Activated CD4-positive, alpha-beta T cell treated with anti-CD3 and anti-CD28 coated beads, Interleukin-2, amount 50 U/mL, for 1 hour (primary cell): ENCODE measurements at places on chromosomes 5 and 9.

DNA sequence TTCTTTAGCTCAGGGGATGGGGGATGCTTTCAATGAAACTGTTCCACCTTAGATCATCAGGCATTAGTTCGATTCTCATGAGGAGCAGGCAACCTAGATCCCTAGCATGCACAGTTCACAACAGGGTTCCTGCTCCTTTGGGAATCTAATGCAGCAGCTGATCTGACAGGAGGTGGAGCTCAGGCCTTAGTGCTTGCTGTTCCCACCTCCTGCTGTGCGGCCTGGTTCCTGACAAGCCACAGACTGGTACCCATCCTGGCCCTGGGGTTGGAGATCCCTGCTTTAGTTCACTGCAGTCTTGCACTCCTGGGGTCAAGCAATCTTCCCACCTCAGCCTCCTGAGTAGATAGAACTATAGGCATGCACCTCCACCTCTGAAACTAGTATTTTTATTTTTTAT, 1369.8 kb upstream of the NUDT12 start:
- no peak for DNase-seq

GRCh38 chr5:117590944-117591343, 1016.3 kb upstream of the SEMA6A start:
- no peak for DNase-seq

- DNase-seq = no peak
Observed at GRCh38 chr5:1718669-1719068, 81.0 kb downstream of the MRPL36 start.

- no peak for DNase-seq
Observed at GRCh38 chr5:29208024-29208423, 1985.5 kb upstream of the CDH6 start.

DNA sequence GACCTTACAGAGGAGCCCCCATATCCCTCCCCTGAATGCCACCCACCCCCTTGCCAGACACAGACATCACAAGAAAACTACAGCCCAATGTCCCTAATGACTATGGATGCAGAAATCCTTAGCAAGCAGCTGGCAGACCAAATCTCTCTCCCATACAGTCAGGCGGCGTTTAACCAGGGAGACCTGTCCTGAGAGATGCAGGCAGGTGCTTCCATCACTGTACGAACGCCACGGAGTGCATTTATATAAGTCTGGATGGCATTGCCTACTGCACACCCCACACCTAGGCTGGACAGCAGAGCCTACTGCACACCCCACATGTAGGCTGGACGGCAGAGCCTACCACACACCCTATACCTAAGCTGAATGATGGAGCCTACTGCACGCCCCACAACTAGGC, 34.4 kb upstream of the SARDH start:
- no peak for DNase-seq

GRCh38 chr9:136850866-136851775, 1.0 kb upstream of the MAMDC4 start:
- no peak for DNase-seq

DNA sequence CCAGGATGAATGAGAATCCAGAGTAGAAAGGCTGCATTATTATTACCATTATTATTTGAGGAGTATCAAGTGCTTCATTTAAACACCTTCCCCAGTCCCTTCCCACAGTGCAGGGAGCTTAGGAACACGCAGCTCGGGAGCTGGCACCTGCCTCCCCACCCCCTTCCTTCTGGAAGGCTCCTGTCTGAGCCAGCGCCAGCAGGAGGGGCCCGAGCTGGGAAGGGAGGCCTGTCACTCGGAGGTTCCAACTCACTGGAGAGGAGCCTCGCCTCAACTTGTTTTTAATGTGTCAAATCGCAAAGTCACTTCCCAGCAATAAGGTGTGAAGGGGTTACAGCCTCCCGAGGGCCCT, 156.4 kb upstream of the IRX4 start:
- DNase-seq = no peak

- DNase-seq = no peak
Observed at GRCh38 chr9:126623667-126624478, 10.1 kb downstream of the LMX1B start.

GRCh38 chr5:34930462-34930844, 1.1 kb downstream of the DNAJC21 start:
- DNase-seq = no peak

GRCh38 chr5:96629774-96630173, 32.4 kb upstream of the CAST start:
- DNase-seq = no peak

DNA sequence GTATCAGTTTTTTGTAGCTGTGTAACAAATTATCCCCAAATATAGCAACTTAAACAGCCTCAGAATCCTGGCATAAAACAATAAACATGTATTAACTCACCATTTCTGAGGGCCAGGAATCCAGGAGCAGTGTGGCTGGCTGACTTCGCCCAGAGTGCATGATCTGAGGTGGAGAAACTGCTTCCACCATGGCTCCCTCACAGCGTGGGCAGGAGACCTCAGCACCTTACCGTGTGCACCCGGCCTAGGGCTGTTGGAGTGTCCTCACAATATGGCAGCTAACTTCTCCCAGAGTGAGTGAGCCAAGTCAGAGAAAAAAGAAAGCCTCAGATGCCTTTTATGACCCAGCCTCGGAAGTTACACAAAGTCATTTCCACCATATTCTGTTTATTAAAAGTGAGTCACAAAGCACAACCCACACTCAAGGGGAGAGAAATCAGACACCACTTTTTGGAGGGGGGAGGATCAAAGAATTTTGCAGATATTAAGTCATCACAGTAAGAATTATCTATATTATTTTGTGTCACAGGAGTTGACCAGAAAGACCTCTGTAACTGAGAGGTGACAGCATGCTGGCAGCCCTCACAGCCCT, 59.6 kb downstream of the TSTD2 start:
- DNase-seq = no peak

- DNase-seq = no peak
Observed at GRCh38 chr5:116456036-116456435, 118.6 kb downstream of the SEMA6A start.

DNA sequence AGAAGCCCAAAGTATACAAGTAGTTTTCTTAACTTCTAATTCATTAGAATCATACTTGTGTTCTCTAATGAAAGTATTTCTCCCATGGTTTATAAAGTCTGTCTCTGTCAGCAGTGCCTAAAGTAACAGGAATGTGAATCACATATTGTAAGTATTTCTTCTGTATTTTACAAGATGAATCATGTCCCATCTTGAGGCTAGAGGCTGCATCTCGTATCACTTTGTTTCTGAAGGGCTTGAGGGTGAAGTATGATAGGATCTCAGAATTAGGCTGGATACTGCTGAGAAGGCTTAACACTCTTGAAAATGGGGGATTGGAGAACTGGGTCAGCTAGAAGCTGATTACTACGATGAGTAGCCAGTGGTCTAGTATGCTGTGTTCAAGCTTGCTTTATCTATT, 242.2 kb upstream of the ACTBL2 start:
- DNase-seq = no peak

- no peak for DNase-seq
Observed at GRCh38 chr9:114218264-114219120, 63.2 kb downstream of the COL27A1 start.

DNA sequence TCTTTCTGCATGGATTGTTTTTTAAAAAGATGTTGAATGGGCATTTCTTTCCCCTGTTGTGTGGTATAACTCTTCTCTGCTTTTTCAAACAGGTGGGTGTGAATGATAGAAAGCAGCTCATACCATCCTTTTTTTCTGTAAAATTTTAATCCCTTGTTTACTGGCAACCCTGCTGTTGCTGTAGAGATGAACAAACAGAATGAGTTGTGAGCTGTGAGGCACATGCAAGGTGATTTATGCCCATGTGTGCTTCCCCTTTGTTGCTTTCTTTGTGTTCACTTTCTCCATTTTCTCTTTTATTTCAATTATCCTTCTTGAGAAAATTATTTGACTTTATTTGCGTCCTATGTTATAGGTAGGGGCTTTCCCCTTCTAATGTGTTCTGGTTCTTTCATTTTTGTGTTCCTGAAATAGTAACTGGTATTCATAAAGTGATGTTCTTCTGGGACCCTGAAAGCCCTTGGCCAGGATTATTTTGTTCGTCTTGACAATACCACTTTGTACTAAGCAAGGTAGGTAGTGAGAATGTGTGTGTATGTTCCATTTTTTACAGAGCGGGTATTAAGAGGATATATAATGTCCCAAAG, 79.9 kb downstream of the AOPEP start:
- DNase-seq = no peak

GRCh38 chr9:79140751-79141150, 431.0 kb upstream of the TLE4 start:
- no peak for DNase-seq

DNA sequence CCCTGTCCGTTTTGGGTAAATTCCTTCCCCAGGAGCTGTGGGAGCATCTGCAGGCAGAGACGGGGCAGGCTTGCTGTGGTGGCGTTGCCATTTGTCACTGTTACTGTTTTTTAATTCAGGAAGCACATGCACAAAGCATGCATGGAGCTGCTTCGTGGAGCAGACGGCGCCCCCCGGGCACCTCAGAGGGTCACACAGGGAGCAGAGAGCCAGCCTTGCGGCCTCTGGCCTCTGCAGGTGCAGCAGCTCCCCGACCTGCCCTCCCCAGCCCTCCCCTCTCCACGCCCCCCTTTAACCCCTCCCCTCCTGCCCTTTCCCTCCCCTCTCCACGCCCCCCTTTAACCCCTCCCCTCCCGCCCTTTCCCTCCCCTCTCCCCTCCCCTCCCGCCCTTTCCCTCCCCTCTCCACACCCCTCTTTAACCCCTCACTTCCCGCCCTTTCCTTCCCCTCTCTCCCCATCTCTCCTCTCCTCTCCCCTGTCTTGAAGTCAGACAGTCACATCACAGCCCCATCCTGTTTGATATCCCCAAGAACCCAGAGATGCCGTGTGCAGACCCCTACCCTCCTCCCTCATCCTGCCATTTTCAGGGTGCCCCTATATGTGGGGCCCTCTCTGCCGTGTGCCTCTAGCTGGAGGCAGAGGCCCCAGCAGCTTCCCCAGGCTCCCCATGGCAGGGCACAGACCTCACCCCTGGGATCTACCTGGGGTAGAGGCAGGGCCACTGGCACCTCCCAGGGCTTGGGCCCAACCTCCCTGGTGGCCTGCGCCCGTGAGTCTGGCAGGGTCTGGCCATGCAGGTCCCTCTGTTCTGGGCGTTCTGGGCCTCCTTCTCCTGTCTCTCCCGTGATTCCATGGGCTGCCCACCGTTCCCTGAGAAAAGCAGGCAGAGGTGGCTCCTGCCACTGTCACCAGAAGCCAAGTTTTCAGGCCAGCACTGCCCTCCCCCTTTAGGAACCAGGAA, 29.6 kb upstream of the UBAC1 start:
- peak; percentile 65 for DNase-seq

DNA sequence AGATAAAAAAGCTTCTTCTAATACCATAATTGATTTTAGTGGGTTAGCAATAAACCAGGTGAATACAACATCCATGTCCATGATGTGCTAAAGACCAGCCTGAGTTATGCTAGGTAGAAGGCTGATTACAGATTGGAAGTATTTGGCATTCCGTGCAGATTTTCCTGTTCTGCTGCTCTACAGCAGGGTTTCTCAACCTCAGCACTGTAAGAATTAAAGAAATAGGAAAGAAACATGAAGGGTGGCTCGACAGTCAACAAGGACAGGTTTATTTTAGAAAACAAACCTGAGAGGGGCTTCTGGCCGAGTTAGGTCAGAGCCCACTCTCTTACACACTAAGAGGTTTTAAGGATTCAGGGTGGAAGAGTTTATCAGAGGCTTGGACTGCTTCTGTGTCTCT, 42.3 kb downstream of the ZFAND5 start:
- DNase-seq = no peak

GRCh38 chr9:21267485-21268346, 27.9 kb upstream of the IFNA14 start:
- no peak for DNase-seq

- DNase-seq = no peak
Observed at GRCh38 chr5:11384441-11385250, 519.6 kb downstream of the CTNND2 start.

DNA sequence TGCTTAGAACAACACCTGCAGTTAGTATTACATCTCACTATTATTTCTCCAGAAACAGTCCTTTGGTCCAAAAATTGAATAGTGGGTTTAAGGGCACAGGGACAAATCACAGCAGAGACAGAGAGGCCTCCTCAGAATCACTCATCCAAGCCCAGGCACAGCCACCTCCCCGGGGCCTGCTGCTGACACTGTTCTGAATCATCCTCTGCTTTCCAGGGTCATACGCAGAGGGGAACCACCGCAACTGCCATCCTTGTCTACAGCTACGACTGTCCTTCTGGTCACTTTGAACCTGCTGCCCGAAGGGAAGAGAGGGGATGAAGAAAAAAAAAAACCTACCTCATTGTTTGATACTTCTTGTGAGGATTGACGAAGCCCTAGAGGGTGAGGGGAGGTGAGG, 35.3 kb upstream of the MAN2A1 start:
- no peak for DNase-seq

DNA sequence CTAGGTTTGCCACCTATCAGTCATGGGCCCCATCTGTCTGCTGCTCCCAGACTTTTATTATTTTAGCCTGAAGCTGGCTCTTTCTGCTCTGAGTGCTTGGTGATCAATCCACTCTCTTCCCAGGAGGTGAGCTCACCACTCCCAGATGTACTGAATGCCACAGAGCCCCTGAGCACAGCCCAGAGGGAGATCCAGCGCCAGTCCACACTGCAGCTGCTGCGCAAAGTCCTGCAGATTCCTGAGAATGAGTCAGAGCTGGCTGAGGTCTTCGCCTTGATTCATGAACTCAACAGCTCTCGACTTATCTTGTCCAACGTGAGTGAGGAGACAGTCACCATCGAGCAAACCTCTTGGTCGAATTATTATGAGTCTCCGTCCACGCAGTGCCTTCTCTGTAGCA, 36.0 kb downstream of the HMGXB3 start:
- no peak for DNase-seq

- DNase-seq = no peak
Observed at GRCh38 chr9:73583576-73583975, 431.9 kb downstream of the ANXA1 start.

GRCh38 chr5:36447776-36448175, 146.1 kb upstream of the RANBP3L start:
- DNase-seq = no peak

DNA sequence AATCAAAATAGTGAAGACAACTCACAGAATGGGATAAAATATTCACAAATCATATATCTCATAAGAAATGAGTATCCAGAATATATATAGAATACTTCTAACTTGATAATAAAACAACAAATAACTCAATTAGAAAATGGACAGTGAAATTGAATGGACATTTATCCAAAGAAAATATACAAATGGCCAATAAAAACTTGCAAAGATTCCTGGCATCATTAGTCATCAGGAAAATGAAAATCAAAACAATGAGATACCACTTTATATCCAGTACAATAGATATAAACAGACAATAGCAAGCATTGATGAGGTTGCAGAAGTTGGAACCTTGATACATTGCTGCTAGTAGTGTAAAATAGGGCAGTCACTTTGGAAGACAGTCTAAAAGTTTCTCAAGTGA, 12.8 kb upstream of the TLR4 start:
- no peak for DNase-seq
